Stimulated activated CD4-positive, alpha-beta T cell treated with anti-CD3 and anti-CD28 coated beads, Interleukin-2, amount 100 ng/mL, for 24 hours (primary cell): ENCODE measurements at places on chromosomes 1 and 21.

- DNase-seq = no peak
Observed at GRCh38 chr1:84255582-84255981, 45.9 kb upstream of the SAMD13 start.

GRCh38 chr1:2336499-2336898 is 54.9 kb downstream of the MORN1 start:
- no peak for DNase-seq

DNA sequence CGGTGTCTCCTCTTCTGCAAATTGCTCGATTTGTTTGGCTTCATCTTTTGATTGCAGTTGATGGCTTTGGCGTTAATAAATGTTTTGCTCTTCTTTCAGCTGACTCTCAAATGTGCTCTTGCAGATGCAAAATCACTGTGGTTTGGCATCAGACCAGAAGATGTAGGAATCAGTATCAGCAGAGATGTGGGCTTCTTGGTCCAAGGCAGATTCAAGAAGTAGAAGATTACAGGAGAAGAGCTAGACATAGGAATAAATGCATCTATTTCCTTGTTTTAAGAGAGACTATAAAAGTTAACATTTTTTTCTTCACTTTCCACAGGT is 59.8 kb upstream of the BACH1 start:
- DNase-seq = no peak

DNA sequence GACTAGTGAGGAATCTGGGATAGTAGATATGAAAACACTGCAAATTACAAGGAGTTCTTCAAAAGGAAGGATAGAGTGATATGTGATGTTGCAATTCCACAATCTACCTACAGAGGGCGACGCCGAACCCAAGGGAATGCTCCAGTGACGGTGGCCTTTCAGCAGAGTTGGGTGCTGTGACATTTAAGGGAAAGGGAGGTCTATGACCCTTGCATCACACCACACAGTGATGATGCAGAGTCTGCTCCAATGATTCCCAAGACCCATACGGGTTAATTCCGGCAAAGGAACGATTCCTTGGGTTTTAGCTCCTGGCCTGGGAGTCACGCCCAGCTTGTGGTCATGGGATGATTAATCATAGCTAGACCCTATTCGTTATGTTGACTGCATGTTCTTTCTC is 123.0 kb upstream of the IGSF21 start:
- peak; percentile 18 for DNase-seq

DNA sequence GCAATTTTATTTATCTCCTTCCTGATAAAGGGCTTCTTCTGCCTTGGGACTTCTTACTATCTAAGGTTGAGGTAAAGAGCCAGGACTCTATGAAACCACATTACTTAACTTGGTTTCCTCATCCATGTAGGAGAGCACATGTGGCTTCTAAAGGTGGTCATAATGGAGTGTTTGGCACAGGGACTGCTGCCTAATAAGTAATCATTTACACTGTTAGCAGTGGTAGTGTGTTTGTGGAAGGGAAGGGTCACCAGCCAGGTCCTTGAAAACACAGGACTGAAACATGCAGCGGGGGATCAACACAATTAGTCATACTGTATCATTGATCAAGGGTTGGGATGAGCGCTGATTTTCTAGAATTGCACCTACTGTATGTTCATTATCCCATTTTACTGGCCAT is 59.6 kb downstream of the UCK2 start:
- no peak for DNase-seq

DNA sequence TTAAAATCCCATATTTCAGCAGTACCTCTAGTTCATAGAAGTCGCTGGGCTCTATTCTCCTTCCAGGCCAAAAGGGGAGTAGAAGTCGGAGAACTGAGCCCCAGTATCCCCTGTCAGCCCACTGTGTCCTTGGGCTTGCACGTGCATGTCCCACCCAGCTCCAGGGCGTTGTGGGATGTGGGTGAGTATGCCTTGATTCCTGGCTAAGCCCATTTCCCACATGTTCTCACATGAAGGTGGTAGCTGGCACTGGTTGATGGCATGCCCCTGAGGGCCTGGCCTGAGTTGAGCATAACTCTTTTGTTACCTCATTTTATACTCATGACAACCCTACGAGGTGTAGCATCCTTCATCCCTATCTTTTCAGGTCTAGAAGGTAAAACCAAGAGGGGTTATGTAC is 8.0 kb downstream of the SLC6A17 start:
- DNase-seq = no peak

DNA sequence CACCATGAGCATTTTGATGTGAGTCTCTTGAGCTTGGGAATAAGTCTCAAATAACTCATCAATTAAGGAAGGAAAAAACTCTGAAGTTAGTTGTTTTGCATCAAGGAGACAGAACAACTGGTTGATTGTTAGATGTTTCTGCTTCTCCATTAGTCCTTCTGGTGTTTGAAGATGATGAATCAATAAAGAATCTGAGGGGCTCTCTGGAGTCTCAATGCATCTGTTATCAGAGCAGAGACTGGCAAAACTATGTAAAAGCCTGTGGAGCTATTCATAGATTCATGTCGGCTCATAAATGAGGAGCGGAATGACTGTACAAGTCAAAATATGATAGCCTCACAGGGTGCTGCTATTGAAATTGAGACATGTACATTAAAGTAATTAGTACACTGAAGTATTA is 73.3 kb upstream of the ZC3H11B start:
- no peak for DNase-seq

DNA sequence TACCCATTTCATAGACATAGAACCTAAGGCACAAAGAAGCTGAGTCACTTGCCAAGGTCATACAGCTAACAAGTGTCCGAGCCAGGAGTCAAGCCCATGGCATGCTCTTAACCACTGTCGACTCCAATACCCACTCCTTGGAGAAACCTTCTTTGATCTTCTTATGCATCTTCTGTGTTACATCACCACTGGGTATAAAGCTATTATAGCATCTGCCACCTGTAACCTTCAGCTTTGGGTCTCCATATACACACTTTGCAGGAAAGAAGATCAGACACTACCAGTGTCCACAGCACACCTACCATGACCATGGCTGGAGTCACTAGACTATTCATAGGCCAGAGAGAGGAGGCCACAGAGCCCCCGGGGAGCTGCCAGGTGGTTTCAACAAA is 29.1 kb downstream of the GPA33 start:
- no peak for DNase-seq

- DNase-seq = no peak
Observed at GRCh38 chr1:107514841-107515240, 374.0 kb downstream of the NTNG1 start.

DNA sequence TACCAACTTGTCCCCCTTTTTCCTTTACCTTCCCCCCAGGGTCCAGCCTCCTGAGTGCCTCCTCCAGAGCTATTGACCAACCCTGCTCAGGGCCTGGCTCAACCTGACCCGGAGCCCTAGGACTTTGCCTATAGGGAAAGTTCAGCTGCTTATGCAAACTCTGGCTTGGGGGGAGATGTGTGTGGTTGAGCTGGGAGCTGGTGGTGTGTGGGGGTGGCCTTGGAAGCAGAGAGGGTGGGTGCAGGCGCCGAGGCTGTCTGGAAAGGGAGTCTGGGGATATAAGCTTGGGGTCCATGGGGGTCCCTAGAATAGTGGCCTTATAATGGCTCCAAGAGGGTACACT is 14.1 kb downstream of the KCNQ4 start:
- no peak for DNase-seq

- no peak for DNase-seq
Observed at GRCh38 chr1:63868268-63868781, 94.5 kb downstream of the ROR1 start.

DNA sequence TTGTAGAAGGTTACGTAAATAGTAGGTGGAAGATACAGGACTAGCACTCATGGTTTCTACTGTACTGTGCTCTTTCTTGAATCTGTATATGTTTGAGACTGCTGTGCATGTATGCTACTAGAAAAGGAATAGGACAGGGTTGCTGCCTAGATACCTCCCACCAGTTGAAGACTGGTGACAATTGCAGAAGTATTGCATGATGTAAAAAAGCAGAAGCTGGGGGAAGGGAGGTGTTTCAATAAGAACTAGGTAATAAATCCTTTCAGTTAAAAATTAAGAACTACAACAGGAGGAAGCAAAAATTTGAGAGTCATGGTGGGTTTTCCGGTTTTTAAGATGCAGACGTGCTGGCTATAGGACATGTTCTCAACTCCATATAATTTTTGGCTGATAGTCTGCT is 88.1 kb downstream of the CCDC30 start:
- DNase-seq = no peak

DNA sequence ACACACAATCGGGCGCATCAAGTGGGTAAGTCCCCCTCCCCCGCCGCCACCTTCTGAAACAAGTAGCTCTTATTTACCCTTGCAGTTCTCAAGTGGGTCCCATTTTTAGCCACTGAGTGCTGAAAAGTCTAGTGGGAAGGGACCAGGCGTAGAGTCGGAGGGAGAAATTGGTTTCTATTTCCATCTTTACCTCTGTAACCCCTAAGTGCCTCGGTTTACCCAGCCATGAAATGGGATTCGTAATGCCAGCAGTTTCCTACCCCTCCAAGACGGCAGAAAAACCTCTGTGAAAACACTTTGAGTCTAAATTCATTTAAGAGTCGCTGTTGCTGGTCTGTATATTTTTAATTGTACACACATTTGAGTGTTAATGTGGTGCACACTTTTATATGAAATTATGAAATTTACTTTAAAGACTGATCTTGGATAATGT is 928 bp downstream of the TLCD4 start:
- DNase-seq = no peak

- DNase-seq = peak; percentile 6
Observed at GRCh38 chr1:239387304-239388158, 1.2 kb downstream of the CHRM3 start.

DNA sequence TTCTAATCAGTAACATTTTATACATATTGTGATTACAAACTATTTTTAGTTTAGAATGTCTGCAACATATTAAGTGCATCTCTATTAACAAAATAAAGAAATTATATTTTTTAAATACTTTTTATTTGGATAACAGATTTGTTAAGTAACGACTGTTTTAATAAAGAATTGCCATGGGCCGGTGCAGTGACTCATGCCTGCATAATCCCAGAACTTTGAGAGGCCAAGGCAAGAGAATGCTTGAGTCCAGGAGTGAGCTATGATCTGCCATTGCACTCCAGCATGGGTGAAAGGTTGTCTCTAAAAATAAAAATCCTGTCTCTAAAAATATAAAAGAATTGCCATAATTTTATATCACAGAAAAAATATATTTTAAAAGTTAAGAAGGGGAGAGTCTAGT is 4.1 kb downstream of the LRRIQ3 start:
- DNase-seq = no peak

DNA sequence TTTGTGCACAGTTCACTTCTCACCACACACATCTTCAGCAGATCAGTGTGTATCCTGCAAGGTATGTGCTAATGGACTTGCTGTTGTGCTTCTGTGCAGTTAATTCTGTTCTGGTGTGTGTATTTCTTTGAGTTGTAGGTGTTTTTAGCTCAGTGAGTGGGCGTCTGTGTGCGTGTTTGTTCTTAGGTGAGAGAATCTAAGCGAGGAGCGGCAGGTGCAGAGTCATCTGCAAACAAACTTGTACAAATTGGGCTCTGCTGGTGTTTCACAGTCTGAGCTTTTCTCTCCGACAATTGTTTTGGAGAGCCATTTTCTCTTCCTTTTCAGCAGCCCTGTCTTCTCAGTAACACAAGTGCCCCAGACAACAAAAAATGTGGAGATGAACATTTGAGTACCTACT is 43.6 kb downstream of the ACP6 start:
- DNase-seq = no peak

DNA sequence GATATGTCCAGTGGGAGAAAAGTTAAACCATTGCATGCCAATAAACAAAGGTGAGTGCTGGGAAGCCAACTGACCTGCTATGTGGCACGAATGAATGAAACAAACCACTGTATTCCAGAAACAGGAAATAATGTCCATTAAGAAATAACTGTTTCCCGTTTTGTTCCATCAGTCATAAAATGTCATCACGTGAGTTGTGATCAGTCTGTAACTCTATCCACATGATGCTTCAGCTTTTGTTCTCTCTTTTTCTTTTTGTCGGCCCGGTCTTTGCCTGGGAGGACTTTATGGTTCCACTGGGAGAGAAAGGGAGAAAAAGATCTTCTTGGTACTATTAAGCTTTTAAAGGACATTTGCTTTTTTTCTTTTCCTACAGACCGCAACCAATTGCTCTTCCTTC is 179.9 kb downstream of the TGFB2 start:
- DNase-seq = no peak

DNA sequence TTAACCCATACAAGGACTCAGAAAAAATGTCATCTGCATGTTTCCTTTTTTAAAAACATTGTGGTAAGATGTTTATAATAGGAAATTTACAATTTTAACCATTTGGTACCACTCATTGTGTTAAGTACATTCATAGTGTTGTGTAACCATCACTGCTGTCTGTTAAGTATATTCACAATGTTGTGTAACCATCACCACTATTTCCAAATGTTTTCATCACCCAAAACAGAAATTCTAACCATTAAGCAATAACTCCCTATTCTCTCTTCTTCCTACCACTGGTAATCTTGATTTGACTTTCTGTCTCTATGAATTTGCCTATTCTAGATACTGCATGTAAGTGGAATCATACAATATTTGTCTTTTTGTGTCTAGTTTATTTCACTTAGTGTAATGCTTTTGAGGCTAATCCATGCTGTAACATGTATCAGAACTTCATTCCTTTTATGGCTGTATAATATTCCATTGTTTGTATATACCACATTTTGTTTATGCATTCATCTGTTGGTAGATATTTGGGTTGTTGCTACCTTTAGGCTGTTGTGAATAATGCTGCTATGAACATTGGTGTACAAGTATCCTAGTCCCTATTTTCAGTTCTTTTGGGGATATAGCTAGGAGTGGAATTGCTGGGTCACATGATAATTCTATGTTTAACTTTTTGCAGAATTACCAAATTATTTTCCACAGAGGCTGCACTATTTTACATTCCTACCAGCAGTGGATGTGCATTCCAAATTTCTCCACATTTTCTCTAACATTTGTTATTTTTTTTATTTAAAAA is 14.1 kb downstream of the HIPK1 start:
- DNase-seq = no peak

GRCh38 chr1:38046884-38047602 is 450 bp upstream of the POU3F1 start:
- DNase-seq = peak; percentile 79
